ENCODE measurements at places on chromosomes 7 and 10.

DNA sequence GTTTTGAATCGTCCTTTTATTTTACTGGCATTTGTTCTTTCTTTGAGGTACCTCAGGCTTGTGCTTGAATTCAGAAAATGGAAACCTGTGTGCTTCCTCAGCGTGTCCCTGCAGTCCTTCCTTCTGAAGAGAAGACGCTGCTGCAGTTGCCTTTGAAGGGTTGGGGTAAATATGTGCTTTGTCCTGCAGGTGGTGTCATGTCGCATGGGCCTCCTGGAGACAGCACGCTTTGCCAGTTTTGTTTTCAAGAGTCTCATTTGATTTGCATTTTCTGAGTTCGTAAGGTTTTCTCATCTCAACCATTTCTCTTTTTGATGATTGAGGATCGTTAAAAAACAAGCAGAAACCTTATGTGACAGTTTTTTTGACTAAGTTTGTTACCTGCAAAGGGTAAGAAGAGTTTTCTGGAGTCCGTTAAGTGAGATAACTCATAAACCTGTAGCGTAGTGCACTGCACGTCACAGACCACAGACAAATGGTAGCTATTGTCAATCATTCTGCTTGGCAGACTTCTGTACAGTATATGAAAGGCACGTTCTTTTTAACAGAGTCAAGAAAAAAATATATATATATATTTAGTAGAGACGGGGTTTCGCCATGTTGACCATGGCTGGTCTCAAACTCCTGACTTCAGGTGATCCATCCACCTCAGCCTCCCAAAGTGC lies 57.0 kb downstream of the CDC123 start:
- DNase-seq, result no peak

DNA sequence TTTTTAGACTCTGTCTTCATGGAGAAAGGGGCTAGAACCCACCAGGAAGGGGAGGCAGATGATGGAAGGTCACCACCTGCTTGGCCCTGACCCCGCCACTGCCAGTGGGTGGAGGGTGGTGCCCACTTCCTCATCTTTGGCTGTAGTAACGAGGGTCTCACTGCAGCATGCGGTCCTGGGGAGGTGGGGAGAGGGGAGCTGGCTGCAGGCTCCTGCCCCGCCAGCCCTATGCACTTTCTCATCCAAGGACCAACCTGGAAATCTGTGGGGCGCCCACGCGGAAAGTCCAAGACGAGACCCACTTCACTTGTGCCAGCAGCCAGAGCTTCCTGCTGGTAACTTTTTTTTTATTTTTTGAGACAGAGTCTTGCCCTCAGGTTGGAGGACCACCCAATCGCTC lies 101.0 kb downstream of the CUX1 start:
- DNase-seq, result no peak

- DNase-seq, result no peak
Measured at GRCh38 chr10:14016011-14016536, 314.6 kb downstream of the FRMD4A start.

DNA sequence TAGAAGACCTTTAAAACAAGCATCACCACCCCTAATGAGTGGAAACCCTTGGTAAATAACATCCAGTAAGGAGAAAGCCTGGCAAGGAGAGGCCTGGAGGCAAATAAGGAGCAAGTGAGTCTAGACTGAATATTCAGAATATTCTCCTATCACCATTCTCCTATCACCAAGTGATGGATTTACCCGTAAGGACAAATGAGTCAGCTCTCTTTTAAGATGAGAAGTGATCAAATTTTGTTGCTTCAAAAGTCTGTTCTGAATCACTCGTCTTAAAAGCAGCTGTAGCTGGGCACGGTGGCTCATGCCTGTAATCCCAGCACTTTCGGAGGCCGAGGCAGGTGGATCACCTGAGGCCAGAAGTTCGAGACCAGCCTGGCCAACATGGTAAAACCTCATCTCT lies 28.4 kb downstream of the KIAA1549 start:
- DNase-seq, result no peak

DNA sequence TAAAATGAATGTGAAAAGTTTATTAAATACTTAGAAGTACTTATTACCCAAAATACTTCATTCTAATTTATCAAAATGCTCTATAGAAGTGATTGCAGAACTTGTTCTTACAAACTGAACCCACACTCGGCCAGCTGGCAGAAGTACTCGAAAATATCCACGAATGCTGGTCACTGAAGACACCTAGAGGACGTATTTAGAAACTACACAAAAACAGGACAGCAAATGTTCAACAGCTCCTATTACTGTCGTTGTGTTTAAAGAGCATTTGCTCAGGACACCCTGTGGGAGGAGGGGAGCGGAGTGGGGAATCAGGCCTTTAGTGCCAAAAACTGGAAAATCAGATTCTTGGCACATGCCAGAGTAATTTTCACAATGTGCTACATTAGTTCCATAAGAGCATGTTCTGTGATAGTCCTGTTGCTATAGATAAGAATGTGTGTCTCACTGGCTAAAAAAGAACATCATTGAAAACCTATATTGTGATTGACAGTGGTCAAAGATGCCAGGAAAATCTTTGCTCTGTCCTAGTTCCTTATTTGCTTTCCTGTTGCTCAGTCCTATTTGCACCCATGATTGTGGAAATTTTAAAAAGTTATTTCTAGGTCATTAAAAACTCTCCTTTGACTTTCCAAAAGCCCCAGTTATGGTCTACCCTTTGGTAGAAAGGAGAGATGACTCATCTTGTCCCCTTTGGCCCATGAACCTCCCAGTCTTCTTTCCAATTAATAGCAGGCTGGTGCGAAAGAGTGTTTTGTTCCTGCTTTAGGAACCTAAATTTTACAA lies 49.0 kb upstream of the NRBF2 start:
- DNase-seq, result no peak

DNA sequence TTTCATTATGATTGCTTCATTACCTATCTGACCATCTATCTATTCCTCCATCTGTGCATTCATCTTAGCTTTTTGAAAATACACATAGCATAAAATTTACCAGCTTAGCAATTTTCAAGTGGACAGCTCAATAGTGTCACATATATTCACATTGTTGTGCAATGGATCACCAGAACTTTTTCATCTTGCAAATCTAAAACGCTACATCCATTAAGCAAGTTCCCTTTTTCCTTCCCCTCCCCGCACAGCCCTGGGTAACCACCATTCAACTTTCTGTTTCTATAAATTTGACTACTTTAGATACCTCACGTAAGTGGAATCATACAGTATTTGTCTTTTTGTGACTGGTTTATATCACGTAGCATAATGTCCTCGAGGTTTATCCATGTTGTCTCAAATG lies 78.0 kb upstream of the ADRB1 start:
- no peak for DNase-seq

DNA sequence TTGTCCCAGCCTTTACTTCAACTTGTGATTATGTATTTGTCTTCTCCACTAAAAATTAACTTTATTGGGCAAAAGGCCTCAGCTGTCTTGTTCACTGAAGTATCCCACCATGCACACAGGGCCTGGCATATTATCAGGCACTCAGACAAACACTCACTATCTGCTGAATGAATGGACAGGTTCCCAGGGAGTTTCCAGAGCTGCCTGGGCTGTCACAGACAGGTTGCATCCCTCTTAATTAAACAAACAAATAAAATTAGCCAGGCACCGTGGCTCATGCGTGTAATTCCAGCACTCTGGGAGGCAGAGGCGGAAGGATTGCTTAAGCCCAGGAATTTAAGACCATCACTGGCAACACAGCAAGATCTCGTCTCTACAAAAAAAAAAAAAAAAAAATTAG lies 1.5 kb upstream of the TSPAN14 start:
- no peak for DNase-seq

- no peak for DNase-seq
Measured at GRCh38 chr10:28971764-28972163, 294.4 kb downstream of the BAMBI start.

GRCh38 chr7:35648367-35648766 lies 46.6 kb downstream of the HERPUD2 start:
- DNase-seq, result no peak

GRCh38 chr7:4888161-4888560 lies 4.6 kb upstream of the RADIL start:
- no peak for DNase-seq

GRCh38 chr7:44772867-44773266 lies 23.6 kb upstream of the PPIA start:
- no peak for DNase-seq

DNA sequence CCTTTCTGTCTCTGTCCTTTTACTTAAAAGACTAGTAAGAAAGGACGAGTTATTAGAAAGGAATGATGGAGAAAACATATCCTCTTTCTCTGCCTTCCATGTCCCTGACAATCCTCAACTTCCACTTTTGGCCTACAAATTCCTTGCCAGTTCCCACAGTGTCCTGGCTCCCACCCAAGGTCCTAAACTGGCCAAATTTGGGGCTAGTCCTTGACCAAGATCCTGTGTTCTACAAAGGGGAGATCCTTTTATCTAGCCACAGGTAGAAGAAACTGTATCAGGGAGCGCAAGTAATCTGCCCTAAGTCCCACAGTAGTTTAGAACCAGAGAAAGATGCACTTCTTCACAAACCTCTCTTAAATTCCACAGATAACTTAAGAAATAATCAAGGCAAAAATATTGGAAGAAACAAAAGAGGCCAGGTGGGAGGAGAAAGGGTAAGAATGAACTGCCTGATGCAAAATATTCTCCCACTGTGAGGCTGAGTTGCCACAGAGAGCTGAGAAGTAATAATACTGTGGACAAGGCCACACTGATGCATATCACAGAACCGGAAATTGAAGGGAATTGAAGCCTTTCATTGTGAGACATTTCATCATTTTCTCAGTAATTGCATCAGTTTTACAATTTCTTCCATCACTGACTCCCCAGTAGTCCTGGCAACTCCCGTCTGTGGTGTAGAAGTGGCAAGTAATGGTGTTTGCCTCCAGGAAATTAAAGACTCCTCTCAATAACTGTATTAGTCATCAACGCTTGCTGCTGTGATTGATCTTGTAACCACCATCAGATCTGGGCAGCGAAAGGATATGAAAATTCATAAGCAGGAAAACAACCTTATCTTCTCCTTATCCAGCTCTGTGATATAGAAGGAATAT lies 47.2 kb downstream of the DNAJC12 start:
- DNase-seq, result no peak

GRCh38 chr7:54426406-54426805 lies 115.8 kb upstream of the VSTM2A start:
- DNase-seq, result no peak

Data from activated CD4-positive, alpha-beta T cell treated with anti-CD3 and anti-CD28 coated beads, Interleukin-2, amount 50 U/mL, for 24 hours (primary cell).